ENCODE measurements at places on chromosomes 3 and 15.

GRCh38 chr3:192889679-192890078 lies 28.0 kb downstream of the MB21D2 start:
- DNase-seq = no peak
- H3K4me1 ChIP-seq = peaks cover 64% of the 10 kb centered on the region
- no peaks in the 10 kb centered on the region for H3K36me3 ChIP-seq

DNA sequence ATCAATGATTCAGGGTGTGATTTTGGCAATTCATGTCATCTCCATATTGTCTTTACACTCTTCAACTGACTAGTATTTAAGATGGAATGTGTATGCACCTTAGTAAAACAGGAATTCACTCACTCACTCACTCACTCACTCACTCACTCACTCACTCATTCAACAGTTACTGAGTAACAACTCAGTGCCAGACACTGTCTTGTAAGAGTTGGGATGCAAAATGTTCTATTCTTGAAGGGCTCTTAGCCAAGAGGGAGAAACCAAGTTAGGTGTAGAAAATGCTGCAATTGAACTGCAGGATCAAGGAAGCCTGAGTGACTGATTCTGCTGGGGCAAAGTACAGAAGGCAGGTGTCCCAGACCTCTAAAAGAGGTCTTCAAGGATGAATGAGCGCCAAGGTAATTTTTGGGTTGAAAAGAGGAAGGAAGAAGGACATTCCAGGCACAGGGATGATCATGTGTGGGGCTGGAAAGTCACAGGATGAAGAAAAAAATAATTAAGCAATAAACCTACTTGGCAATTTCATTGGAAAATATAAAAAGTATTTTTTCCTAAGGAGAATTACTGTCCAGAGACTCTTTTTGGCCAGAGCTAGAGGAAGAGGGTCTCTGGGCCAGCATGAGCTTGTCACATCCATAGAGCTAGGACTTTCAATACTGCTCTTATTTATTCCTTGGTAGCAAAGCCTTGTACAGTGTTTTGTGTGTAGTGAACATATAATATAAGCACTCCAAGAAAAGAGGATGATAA lies 58.9 kb upstream of the ETV5 start:
- no peaks in the 10 kb centered on the region for H3K4me1 ChIP-seq
- no peak for DNase-seq
- no peaks in the 10 kb centered on the region for H3K27me3 ChIP-seq
- H3K27ac ChIP-seq = no peak overlapping the region
- H3K36me3 ChIP-seq = no peaks in the 10 kb centered on the region

DNA sequence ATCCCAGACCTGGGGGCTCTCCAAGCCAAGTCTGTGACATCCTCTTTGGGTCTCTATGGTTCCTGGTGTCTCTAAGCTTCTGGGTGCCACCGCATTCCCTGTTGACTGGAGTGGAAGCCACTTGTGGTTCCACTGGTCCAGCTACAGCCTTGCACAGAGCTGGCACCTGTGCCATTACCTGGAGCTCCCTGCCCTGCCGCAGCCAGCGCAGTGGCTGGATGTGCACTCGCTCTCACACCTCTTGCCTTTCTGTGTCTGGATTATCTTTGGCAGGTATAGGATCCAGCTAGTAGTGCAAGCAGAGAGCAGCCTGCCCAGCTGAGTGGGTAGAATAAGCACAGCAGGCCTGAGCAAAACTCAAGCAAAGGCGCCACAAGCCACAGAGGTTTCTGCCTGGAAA lies 1635.5 kb downstream of the OTOL1 start:
- H3K27ac ChIP-seq = no peak overlapping the region
- DNase-seq = no peak
- no peaks in the 10 kb centered on the region for H3K4me1 ChIP-seq
- no peaks in the 10 kb centered on the region for H3K27me3 ChIP-seq
- H3K36me3 ChIP-seq = no peaks in the 10 kb centered on the region
- no peak overlapping the region for H3K4me3 ChIP-seq

GRCh38 chr15:59931646-59932261 lies 72.4 kb upstream of the FOXB1 start:
- no peaks in the 10 kb centered on the region for H3K36me3 ChIP-seq
- no peak for DNase-seq
- peaks cover 22% of the 10 kb centered on the region for H3K27me3 ChIP-seq
- no peaks in the 10 kb centered on the region for H3K4me1 ChIP-seq
- H3K27ac ChIP-seq = no peak overlapping the region

GRCh38 chr3:8491271-8492144 lies 10.1 kb upstream of the LMCD1 start:
- no peak overlapping the region for H3K4me3 ChIP-seq
- no peak for DNase-seq
- H3K4me1 ChIP-seq = peaks cover 32% of the 10 kb centered on the region
- no peaks in the 10 kb centered on the region for H3K36me3 ChIP-seq

DNA sequence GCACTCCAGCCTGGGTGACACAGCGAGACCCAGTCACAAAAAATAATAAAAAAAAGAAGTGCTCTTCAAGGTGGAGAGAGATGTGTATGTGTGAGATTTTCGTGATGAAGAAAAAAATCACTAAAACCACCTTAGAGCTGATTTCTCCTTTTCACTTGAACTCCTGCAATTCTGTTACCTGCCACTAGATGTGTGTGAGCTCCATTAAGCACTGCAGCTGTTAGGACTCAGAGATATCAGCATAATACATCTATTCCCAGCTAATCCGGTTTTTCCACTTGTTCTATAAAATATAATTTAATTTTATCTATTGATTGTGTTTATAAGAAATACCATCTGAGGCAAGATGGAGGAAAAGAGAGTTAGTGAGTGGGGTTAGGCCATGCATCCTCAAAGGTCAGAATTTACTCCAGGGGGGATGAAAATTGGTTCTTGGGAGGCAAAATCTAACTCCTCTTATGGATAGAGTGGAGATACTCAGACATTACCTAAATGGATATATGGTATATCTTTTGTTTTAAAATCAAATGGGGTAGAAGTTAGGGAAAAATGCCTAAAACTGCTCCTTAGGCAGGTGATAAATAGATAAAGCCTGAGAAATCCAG lies 152.7 kb downstream of the IL20RB start:
- H3K27me3 ChIP-seq = peaks cover 14% of the 10 kb centered on the region
- DNase-seq = peak; percentile 82
- H3K4me1 ChIP-seq = no peaks in the 10 kb centered on the region
- no peak overlapping the region for H3K27ac ChIP-seq
- no peaks in the 10 kb centered on the region for H3K36me3 ChIP-seq

- peaks cover 9% of the 10 kb centered on the region for H3K4me1 ChIP-seq
- H3K27me3 ChIP-seq = no peaks in the 10 kb centered on the region
- no peak overlapping the region for H3K27ac ChIP-seq
- H3K36me3 ChIP-seq = no peaks in the 10 kb centered on the region
- H3K4me3 ChIP-seq = no peak overlapping the region
Observed at GRCh38 chr15:72153269-72154000, 35.2 kb downstream of the SENP8 start.

- H3K4me1 ChIP-seq = no peaks in the 10 kb centered on the region
- no peak overlapping the region for H3K4me3 ChIP-seq
- no peak for DNase-seq
- peaks cover 10% of the 10 kb centered on the region for H3K27me3 ChIP-seq
- H3K27ac ChIP-seq = no peak overlapping the region
Observed at GRCh38 chr15:71570736-71571135, 239.6 kb upstream of the NR2E3 start.

DNA sequence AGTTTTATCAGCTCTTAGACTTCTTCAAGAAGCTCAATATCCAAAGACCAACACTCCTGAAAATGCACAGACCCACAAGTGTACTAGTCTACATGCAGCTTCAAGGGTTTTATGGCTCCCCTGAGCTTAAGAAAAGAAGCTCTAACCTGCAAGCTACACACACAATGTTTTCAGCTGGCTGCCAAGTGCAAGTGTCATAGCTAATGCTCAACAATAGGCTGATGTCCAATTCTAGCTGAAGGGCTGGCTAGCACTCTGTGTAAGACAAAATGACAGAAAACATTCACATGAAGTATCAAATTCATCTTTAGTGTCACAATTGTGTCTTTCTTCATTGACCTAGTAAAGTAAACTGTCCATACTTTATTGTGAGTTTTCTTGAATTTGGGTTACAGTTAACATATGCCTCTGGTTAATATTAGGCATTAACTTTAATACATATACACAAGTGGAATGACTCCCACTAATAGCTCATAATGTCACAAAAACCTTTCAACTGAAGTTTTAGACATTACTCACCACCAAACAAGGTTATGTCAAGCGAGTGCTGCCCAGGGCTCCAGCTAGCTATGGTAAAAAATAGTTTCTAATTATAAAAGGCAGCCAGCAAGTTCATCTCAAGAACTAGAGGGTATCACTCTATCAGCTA lies 15.1 kb downstream of the ABI3BP start:
- H3K36me3 ChIP-seq = peaks cover 6% of the 10 kb centered on the region
- DNase-seq = no peak
- peaks cover 64% of the 10 kb centered on the region for H3K4me1 ChIP-seq
- H3K27me3 ChIP-seq = no peaks in the 10 kb centered on the region

All from osteoblast (primary cell).